Activated CD4-positive, CD25-positive, alpha-beta regulatory T cell (primary cell): ENCODE measurements at places on chromosomes 1 and 21.

- DNase-seq, result no peak
These were observed 31.5 kb downstream of the CFHR5 start for GRCh38 chr1:197008861-197009260.

DNA sequence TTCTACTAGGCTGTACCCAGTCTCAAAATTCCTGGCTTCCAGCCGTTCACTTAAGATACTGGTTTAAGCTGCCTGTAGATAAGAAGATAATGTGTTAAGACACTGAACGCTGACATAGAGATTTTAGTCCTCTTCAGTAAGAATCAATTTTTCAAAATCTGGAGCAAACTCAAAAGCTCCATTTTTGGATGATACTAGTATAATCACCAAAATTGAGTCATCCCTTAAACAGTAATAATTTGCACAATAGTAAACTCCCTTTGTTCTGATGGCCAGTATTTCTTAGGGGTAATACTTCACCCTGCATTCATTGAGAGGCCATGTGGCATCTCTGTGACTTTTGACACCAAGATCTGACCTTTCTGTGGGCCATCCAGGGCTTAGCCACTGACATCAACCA lies 299.8 kb upstream of the USP25 start:
- DNase-seq, result no peak

- no peak for DNase-seq
These were observed 71.8 kb downstream of the RNF220 start for GRCh38 chr1:44476891-44477290.

- DNase-seq, result no peak
These were observed 181.8 kb upstream of the FMN2 start for GRCh38 chr1:239909898-239910297.

DNA sequence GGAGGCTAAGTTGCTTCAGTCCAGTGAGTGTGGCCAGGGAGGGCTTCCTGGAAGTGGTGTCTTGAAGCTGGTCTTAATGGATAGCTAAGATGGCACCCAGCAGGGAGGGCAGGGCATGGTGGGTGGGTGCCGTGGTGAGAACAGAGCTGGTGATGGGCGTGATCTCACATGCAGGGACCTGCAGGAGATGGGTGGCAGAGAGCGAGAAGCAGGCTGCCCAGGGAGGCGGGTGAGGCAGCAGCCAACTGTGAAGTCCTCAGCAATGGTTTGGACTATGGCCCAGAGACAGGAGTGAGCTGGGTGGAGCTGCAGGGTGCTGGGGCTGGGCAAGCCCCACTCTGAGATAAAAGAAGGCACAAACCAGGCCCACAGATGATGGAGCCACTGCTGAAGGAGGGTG lies 50.7 kb downstream of the UMODL1 start:
- DNase-seq, result no peak

GRCh38 chr21:45138199-45139002 lies 64.0 kb downstream of the ADARB1 start:
- DNase-seq, result peak; percentile 62
